ENCODE measurements at places on chromosomes 2 and 18. TPM values are rescaled to one million over a fixed set of nuclear protein-coding genes. Genes with fewer than 3 reads are reported as not detected.
A peak's percentile ranks its signal among the peaks of the same experiment; 100 is the strongest.

SIX3 gene
- total RNA-seq: not detected

- no peaks in the 10 kb centered on the region for H3K36me3 ChIP-seq
- DNase-seq: no peak
- H3K27me3 ChIP-seq: no peaks in the 10 kb centered on the region
- no peak overlapping the region for H3K4me3 ChIP-seq
- H3K4me1 ChIP-seq: no peaks in the 10 kb centered on the region
Measured at GRCh38 chr2:109209412-109209811, 80.4 kb downstream of the SH3RF3 start.

GRCh38 chr2:233802132-233802815 is 24.1 kb downstream of the MROH2A start:
- DNase-seq: no peak
- no peaks in the 10 kb centered on the region for H3K27me3 ChIP-seq
- H3K36me3 ChIP-seq: no peaks in the 10 kb centered on the region
- no peak overlapping the region for H3K27ac ChIP-seq
- H3K4me1 ChIP-seq: no peaks in the 10 kb centered on the region

PSMA8 gene
- total RNA-seq: not detected

ASXL3 gene
- 7.0 TPM for total RNA-seq

- H3K27me3 ChIP-seq: no peaks in the 10 kb centered on the region
- no peak for DNase-seq
- H3K4me3 ChIP-seq: no peak overlapping the region
- H3K4me1 ChIP-seq: no peaks in the 10 kb centered on the region
Measured at GRCh38 chr2:15172825-15173224, 388.3 kb downstream of the NBAS start.

- H3K4me1 ChIP-seq: no peaks in the 10 kb centered on the region
- H3K36me3 ChIP-seq: no peaks in the 10 kb centered on the region
- no peak for DNase-seq
- no peaks in the 10 kb centered on the region for H3K27me3 ChIP-seq
- no peak overlapping the region for H3K4me3 ChIP-seq
- H3K27ac ChIP-seq: no peak overlapping the region
Measured at GRCh38 chr2:207458582-207458981, 71.2 kb upstream of the CREB1 start.

MROH2A gene
- total RNA-seq: not detected

CIB4 gene
- total RNA-seq: not detected

FAP gene
- total RNA-seq: 0.76 TPM

IFT172 gene
- total RNA-seq: 43.9 TPM

- no peak for DNase-seq
- no peak overlapping the region for H3K27ac ChIP-seq
- no peak overlapping the region for H3K4me3 ChIP-seq
- no peaks in the 10 kb centered on the region for H3K36me3 ChIP-seq
Measured at GRCh38 chr2:73091164-73091563, 19.7 kb upstream of the SFXN5 start.

DNA sequence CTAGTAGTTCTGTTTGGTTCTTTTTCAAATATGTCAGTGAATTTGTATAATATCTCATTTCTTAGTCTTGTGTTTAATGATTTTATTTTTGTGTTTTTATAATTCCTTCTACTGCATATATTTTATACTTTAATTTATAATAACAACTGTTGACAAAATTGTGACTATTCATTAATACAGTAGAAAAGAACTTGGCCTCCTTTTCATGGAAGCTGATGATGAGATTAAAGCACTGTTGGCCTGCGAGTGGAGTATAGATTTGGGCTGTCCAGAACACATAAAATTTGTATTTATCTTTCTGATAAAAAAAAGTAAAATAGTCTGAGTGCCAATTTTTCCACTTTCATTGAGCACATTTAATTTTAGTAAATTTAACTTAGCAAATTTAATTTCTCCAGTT is 12.1 kb downstream of the CFLAR start:
- DNase-seq: no peak
- H3K4me3 ChIP-seq: no peak overlapping the region
- no peaks in the 10 kb centered on the region for H3K36me3 ChIP-seq
- no peak overlapping the region for H3K27ac ChIP-seq

DNA sequence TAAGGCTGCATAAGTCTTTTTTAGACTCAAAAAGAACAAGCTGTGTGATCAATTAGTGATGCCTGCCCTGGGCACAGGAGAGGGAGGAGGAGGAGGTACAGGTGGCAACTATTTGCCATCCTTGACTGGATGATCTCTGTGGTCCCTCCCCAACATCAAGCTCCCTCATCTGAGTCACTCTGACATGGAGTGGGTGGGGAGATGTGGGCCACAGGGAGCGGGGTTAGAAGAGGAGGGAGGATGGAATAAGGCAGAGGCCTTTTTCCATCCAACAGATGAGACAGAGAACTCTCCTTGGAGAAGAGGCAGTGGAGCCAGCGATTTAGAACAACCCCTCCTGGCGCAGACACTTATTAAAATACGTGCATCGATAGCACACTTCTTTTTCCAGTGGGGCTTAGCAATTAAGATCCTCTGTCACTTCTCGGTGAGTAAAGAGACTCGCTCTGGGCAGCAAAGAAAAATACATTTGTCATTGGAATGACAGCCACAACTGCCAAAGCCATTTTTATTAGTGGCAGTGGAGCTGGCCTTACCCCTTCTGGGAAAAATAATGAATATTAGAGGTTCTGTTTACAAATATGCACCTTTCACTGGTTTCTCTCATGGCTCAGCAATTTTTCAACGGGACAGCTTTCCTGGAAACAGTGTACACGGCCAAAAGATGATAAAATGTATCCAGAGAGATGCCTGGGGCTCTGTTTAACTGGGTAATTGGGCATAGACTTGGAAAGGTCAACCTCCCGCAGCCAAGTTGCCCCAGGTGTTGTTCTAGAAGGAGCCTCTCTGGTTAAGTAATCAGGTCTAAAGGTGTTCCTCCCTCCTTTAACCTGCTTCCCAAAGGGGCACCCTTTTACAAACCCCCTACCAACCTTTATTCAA is 238.4 kb upstream of the CXCR4 start:
- DNase-seq: no peak
- H3K36me3 ChIP-seq: no peaks in the 10 kb centered on the region

DNA sequence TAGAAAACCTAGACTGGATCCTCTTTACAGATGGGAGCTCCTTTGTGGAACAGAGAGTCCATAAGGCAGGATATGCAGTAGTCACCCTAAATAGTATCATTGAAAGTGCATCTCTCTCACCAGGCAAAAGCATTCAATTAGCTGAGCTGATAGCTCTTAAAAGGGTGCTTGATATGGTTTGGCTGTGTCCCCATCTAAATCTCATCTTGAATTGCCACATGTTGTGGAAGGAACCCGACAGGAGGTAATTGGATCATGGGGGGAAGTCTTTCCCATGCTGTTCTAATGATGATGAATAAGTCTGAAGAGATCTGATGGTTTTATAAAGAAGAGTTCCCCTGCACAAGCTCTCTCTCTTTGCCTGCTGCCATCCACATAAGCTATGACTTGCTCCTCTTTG is 96.2 kb upstream of the RMP24 start:
- H3K4me1 ChIP-seq: no peaks in the 10 kb centered on the region
- H3K36me3 ChIP-seq: no peaks in the 10 kb centered on the region
- no peaks in the 10 kb centered on the region for H3K27me3 ChIP-seq

DNA sequence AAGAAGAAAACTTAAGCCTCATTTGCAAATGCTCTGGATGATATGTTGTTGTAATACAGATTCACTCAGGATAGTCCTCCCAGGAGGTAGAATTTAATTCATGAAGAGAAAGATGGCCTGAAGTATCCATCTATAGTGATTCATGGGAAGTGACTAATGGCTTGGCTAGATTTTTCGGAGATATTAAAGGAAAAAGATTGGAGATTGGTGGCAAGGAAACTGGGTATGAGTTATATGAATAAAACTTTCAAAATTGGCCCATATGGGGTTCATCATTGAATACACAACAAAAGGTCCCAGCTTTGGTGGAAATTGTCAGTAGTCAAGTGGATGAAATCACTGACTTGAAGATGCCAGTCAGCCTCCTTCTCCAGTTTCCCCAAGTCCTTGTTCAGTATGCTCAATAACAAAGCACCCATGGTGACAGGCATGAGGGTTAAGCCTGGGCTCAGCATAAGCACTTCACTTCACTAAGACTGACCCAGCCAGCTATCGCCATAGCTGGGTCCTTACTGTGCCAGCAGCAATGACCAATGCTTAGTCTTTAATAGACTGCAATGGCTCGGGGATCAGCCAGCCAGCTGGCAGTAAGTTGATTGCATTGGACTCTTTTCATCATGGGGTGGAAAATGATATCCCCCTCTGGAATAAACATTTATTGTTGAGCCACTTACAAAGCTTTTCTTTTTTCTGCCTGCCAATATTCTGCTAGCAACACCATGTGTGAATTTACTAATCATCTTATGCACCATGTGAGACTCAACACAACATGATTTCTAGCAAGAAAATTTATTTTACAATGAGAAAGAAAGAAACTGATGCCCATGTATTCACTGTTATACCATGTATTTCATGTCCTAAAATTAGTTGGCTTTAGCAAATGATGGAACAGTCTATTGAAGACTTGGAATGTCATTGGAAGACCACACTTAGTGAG is 176.6 kb upstream of the TACR1 start:
- no peaks in the 10 kb centered on the region for H3K27me3 ChIP-seq
- no peaks in the 10 kb centered on the region for H3K4me1 ChIP-seq
- no peaks in the 10 kb centered on the region for H3K36me3 ChIP-seq
- DNase-seq: no peak
- no peak overlapping the region for H3K27ac ChIP-seq

- peak; percentile 71 for DNase-seq
- H3K27ac ChIP-seq: no peak overlapping the region
- no peaks in the 10 kb centered on the region for H3K36me3 ChIP-seq
- peak overlapping the region; percentile 33 for H3K4me3 ChIP-seq
- no peaks in the 10 kb centered on the region for H3K4me1 ChIP-seq
Measured at GRCh38 chr2:177148477-177149154, 64.0 kb upstream of the HNRNPA3 start.

TMEM17 gene
- 1.9 TPM for total RNA-seq

GRCh38 chr2:172878260-172878659 is 142.6 kb downstream of the RAPGEF4 start:
- DNase-seq: no peak
- H3K36me3 ChIP-seq: no peaks in the 10 kb centered on the region
- H3K4me1 ChIP-seq: no peaks in the 10 kb centered on the region

DNA sequence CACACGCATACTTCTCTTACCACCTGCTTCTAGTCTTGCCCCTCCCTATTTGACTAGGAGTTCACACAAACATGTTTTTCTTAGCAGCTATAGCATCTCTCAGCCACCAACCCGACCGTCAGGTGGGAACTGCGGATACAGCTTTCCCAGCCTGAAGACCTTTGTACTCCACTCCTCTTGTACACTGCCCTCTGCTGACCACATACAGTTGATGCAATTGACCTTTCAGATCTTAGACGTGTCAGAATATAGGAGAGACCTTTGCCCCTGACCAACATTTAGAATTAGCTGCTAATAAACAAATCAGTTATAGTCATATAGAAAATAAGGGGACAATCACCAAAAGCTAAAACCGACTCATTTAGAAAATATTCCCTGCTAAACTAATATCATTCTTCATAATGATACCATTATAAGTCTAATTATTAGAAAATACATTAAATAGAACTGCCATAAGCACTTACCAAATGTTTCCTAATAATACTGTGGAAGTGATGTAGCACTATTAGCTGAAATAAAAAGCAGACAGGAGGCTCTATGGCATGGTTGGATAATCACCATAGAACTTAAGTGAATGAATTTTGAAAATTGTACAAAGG is 208.4 kb downstream of the RAD51AP2 start:
- no peaks in the 10 kb centered on the region for H3K36me3 ChIP-seq
- H3K27ac ChIP-seq: no peak overlapping the region
- H3K27me3 ChIP-seq: no peaks in the 10 kb centered on the region
- DNase-seq: no peak
- H3K4me3 ChIP-seq: no peak overlapping the region

GRCh38 chr2:9199716-9200632 is 6.6 kb upstream of the ASAP2 start:
- no peaks in the 10 kb centered on the region for H3K36me3 ChIP-seq
- DNase-seq: no peak
- H3K4me1 ChIP-seq: no peaks in the 10 kb centered on the region
- H3K27ac ChIP-seq: no peak overlapping the region
- H3K27me3 ChIP-seq: no peaks in the 10 kb centered on the region

- H3K36me3 ChIP-seq: no peaks in the 10 kb centered on the region
- H3K27me3 ChIP-seq: no peaks in the 10 kb centered on the region
- DNase-seq: no peak
- H3K4me3 ChIP-seq: no peak overlapping the region
Measured at GRCh38 chr2:164773635-164774034, 68.0 kb downstream of the COBLL1 start.

- H3K27ac ChIP-seq: no peak overlapping the region
- no peak for DNase-seq
- no peaks in the 10 kb centered on the region for H3K27me3 ChIP-seq
- H3K36me3 ChIP-seq: no peaks in the 10 kb centered on the region
- no peak overlapping the region for H3K4me3 ChIP-seq
Measured at GRCh38 chr18:54278615-54279014, 9.3 kb downstream of the POLI start.

DNA sequence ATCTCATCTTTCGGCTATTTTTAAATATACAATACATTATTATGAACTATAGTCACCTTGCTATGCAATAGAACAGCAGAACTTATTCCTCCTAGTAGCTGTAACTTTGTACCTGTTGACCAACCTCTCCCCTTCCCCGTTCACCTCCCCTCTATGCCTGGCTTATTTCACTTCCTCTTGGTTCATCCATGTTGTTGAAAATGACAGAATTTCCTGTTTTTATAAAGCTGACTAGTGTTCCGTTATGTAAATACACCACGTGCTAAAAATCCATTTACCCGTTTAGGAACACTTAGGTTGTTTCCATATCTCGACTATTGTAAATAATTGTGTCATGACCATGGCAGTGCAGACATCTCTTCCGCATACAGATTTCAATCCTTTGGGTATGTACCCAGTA is 10.3 kb downstream of the ALPI start:
- H3K27ac ChIP-seq: no peak overlapping the region
- H3K27me3 ChIP-seq: no peaks in the 10 kb centered on the region
- H3K4me1 ChIP-seq: peaks cover 1% of the 10 kb centered on the region
- no peaks in the 10 kb centered on the region for H3K36me3 ChIP-seq
- H3K4me3 ChIP-seq: no peak overlapping the region

GRCh38 chr2:55441280-55441892 is 21.7 kb upstream of the CCDC88A start:
- no peaks in the 10 kb centered on the region for H3K4me1 ChIP-seq
- no peak overlapping the region for H3K4me3 ChIP-seq
- H3K27ac ChIP-seq: no peak overlapping the region
- no peak for DNase-seq

DYSF gene
- 3.2 TPM for total RNA-seq

GRCh38 chr2:172095905-172096625 is 6.6 kb downstream of the DLX2 start:
- no peaks in the 10 kb centered on the region for H3K36me3 ChIP-seq
- H3K4me3 ChIP-seq: no peak overlapping the region
- DNase-seq: no peak
- no peak overlapping the region for H3K27ac ChIP-seq

DNA sequence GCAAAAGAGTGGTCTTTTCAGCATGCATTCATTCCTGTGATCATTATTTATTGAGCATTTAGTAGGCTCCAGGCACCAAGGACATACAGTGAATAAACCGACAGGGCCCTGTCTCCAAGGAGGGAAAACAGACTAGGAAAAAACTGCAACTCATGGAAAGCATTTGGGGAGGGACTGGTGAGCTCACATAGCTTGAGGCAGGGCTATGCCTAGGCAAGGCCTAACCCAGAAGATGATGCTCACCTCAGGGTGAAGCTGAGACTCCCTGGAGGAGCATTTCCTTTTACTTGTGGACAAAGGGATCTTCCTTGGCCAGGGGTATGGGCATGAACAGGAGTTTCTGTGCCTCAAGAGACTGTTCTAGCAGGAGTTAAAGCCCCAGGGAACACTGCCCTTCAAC is 3.9 kb downstream of the CXCR1 start:
- H3K4me1 ChIP-seq: no peaks in the 10 kb centered on the region
- DNase-seq: no peak
- no peaks in the 10 kb centered on the region for H3K27me3 ChIP-seq
- no peak overlapping the region for H3K27ac ChIP-seq

Measured in ovary (tissue), 10 donors.